ENCODE measurements at places on chromosomes 16 and 17.

DNA sequence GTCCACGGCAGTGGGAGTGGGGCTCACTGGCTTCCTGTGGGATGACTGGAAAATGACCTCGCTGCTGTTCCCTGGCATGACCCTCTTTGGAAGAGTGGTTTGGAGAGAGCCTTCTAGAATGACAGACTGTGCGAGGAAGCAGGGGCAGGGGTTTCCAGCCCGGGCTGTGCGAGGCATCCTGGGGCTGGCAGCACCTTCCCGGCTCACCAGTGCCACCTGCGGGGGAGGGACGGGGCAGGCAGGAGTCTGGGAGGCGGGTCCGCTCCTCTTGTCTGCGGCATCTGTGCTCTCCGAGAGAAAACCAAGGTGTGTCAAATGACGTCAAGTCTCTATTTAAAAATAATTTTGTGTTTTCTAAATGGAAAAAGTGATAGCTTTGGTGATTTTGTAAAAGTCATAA lies 7.8 kb upstream of the RNF213 start:
- DNase-seq: peak; percentile 86

DNA sequence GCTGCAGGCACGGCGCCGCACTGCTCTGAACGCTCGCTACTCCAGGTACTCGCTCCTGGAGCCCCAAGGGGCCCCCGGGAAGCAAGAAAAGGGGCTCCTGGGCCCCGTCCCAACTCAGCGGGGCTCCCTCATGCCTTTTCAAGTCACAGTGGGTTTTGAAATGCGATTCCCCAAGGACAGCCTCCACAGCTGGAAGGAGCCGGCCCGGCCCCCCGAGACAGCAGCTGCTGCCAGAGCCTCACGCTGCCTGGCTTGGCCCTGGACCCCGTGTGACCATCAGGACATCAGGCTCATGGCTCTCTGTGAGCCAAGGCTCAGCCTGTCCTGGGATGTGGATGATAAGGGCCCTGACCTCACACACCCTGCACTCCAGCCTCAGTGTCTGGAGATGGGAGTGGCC lies 80.6 kb downstream of the LMF1 start:
- DNase-seq: no peak

GRCh38 chr16:9016824-9017223 lies 53.1 kb upstream of the USP7 start:
- no peak for DNase-seq

GRCh38 chr17:46776298-46777005 lies 42.0 kb downstream of the WNT3 start:
- no peak for DNase-seq
